Caco-2 (cell line): ENCODE measurements at places on chromosomes 11 and 22.

DNA sequence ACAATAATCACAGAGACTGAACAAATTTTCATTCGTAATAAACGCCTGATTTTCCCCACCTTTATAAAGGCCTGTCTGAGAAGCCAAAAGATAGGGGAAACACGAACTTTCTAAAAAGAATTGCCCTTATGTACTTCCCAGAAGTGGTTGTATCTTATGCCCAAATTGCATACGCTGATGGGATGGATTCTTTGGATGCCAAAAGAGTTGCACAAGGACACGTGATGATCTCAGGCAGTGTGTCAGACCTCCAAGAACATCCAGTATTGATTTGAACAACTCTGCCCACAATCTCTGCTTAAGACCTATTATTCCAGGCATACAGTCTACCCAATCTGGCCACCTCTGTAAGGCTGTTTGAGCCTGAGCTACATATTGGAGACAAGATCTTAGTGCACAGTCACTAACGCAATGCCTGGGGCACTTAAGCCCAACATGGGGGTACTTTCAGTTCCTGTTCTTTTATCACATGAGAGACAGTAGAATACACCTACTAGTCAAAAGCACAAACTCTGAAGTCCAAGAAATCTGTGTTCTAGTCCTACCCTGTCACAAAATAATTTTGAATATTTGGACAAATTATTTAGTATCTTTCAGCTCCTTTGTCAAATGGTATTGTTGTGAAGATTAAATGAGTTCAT, 38.9 kb downstream of the OR10A6 start:
- DNase-seq, result no peak

- no peak for DNase-seq
Observed at GRCh38 chr11:57126766-57127400, 54.9 kb upstream of the LRRC55 start.

DNA sequence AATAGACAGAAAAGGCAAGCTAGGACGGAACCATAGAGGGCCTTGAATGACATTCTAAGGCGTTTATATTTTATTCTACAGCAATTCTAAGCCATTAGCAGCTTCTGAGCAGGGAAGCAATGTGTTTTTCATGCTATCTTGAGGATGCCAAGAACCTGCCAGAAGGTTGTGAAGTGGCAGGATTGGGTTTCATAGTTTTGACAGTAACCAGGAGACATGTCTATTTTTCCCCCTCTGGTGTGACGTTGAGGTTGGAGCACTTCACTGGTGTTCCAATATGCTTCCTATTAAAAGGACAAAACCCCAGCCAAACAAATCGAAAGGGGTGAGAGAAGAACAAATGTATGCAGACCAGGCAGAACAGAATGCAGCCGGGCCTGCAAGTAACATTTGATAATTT, 148.2 kb downstream of the SPATA19 start:
- DNase-seq, result no peak

DNA sequence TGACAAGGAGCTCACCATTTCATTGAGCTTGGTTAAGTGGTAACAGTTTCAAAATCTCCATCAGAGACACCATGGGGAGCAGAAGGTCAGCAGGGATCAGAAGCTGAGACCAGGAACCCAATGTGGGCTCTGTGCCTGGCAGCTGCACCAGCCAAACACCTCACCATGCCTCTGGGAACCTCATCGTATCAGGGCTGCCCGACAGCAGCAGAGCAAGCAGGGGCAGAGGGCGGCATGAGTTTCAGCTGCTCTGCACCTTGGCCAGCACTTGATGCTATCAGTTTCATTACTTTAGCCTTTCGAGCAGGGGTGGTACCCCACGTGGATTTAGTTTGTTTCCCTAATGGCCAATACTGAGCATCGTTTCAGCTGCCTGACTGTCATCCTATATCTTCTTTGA, 77.8 kb downstream of the DGCR2 start:
- no peak for DNase-seq

DNA sequence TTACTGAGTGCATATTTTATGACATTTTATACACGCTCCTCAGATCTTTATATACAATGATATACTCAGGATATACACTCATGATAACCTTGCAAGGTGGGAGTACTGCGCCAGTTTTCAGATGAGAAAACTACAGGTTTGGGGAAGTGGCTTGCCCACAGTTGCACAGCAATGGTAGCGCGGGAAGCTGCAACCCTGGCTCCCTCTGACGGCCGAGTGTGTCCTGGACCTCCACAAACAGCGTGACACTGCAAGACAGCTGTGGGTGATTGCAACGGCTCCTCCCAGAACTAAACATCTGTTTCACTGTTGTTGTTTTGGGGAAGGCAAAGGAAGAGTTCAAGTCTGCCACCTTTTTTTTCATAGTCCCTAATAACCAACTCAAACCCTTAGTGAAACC, 47.0 kb downstream of the PACSIN2 start:
- DNase-seq, result no peak

- no peak for DNase-seq
Observed at GRCh38 chr11:2772544-2773031, 72.8 kb upstream of the KCNQ1OT1 start.

DNA sequence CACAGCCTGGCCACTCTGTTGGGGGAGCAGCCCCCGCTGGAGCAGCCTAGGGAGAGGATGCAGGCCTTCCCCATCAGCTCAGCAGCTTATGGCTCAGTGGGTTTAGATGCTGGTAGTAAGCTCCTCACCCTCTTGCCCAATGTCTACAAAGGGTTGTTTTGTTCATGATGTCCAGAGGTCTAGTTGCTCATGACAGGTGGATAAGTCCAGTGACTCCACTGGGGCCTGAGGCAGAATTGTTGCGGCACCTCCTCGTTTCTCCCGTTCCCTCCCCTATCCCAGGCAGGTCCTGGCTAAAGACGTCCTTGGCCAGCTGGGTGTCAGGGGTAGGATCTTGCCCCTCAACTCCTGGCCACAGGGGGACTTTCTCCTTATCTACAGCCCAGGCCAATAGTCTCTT, 233.5 kb upstream of the B3GAT1 start:
- peak; percentile 35 for DNase-seq

DNA sequence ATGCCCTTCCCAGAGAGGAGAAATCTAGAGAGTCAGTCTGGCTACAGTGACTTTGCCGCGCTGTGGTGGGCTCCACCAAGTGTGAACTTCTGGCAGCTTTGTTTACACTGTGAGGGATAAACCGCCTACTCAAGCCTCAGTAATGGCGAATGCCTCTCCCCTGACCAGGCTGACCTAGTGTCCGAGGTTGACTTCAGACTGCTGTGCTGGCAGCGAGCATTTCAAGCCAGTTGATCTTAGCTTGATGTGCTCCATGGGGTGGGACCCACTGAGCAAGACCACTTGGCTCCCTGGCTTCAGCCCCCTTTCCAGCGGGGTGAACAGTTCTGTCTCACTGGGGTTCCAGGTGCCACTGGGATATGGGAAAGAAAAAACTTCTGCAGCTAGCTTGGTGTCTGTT, 38.6 kb upstream of the PTH start:
- no peak for DNase-seq

- DNase-seq, result no peak
Observed at GRCh38 chr11:5153574-5154431, 754 bp downstream of the OR52A1 start.

DNA sequence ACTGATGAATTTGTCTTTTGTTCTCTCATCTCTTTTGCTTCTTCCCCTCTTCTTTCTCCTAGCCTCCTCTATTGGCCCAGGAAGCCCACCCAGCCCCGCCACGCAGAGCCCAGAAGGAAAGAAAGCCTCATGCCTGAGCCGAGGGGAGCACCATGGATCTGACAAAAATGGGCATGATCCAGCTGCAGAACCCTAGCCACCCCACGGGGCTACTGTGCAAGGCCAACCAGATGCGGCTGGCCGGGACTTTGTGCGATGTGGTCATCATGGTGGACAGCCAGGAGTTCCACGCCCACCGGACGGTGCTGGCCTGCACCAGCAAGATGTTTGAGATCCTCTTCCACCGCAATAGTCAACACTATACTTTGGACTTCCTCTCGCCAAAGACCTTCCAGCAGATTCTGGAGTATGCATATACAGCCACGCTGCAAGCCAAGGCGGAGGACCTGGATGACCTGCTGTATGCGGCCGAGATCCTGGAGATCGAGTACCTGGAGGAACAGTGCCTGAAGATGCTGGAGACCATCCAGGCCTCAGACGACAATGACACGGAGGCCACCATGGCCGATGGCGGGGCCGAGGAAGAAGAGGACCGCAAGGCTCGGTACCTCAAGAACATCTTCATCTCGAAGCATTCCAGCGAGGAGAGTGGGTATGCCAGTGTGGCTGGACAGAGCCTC, 3.8 kb downstream of the ZBTB16 start:
- no peak for DNase-seq

GRCh38 chr11:47387944-47388696, 9.8 kb upstream of the SPI1 start:
- no peak for DNase-seq

- DNase-seq, result no peak
Observed at GRCh38 chr22:19630614-19631013, 83.7 kb upstream of the SEPTIN5 start.
